ENCODE measurements at places on chromosomes 2 and 18.

DNA sequence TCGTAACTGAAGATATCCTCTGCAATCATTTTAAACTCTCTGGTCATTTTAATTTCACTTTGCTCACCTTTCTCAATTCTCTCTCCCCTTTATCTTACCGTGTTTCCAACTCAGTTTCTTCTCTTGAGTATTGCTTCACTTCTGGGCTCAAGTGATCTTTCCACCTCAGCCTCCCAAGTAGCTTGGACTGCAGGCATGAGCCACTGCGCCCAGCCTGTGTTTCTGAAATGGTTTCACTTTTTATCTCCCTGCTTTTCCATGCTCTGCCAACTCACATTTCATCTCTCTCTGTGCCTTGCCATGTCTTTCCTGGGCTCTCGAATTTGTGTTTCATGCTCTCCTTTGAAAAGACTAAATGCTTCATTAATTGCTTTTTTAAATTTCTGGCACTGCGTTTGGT, 30.5 kb upstream of the TMEM131 start:
- no peak for DNase-seq

DNA sequence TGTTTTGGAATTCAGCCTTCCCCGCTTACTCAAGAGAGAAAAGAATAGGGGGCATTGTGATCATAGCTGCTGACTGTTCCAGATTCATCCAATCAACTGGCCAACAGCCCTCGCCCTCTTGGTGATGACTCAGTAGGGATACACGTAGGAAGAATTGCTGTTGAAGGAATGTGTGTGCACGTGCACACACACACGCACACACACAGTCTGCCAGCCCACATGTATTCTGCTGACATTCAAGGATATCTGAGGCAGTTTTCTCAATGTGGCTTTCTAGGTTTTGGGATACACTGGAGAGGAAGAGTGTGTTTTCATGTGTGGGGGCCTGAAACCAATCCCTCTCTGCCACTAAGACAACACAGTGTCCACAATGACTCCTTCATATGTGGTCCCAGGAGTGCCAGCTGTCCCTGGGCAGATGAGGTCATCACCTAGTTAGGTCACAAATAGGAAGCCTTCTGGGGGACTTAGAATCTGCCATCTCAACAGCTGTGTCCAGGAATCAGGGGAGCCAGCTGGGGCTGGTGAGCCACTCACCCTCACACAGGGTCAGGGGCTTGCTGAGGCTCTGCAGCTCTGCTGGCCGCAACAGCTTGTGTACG, 352.6 kb downstream of the SS18 start:
- DNase-seq: no peak

GRCh38 chr2:11236335-11236734, 81.1 kb downstream of the SLC66A3 start:
- no peak for DNase-seq

DNA sequence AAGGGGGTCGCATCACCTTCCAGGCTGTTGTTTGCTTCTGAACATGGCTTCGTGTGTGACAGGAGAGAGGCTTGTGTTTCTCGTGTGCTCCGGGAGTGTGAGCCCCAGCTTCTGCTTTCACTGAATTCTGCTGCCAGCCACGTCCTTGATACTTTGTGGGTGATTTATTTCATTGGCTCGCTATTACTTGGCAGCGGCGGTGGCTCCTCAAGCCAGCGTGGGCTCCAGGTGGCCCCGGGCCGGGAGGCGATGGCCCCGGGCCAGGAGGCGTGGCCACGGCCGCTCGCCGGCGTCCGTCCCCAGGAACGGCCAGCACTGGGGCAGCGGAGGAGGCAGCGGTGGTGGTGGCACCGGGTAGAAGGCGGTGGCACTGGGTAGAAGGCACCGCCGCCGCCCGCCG, 63.1 kb downstream of the NAPG start:
- no peak for DNase-seq

DNA sequence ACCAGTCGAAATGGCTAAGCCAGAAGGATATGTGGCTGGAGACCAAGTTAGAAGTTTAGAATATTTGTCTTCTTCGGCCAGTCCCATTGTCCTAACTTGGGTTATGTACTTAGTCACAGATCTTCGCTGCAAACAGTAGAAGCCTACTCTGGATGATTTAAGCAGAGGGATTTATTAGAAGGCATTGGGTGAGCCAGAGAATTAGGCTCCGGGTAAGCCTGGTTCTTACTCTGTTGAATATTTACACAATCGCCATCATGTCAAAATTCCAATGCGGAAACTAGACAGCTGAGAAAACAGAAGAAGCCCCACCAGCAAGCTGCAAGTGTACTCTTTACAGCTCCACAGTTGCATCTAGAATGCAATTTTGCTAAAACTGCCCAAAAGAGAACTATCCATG, 276.6 kb downstream of the CMPK2 start:
- no peak for DNase-seq

DNA sequence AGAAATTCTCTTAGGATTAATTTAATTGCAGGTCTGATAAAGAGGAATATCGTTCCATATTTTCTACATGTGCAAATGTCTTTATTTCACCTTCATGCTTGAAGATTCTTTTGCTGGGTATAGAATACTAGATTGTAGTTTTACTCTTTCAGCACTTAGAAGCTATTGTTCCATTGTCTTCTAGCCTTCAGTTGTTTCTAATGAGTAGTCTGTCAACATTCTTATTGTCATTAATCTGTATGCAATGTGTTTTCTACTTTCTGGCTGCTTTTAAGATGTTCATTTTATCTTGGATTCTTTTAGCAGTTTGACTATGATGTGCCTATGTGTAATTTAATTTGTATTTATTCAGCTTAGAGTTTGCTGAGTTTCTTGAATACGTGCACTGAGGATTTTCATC, 64.3 kb upstream of the ZNF385B start:
- no peak for DNase-seq

GRCh38 chr18:31876707-31877106, 66.2 kb downstream of the TRAPPC8 start:
- no peak for DNase-seq

- no peak for DNase-seq
Observed at GRCh38 chr18:8963876-8964275, 138.6 kb upstream of the NDUFV2 start.

Data from nephron progenitor cell (in vitro differentiated cells).